Hippocampal formation (tissue), 2 donors: ENCODE measurements at places on chromosomes 16 and 17.

DNA sequence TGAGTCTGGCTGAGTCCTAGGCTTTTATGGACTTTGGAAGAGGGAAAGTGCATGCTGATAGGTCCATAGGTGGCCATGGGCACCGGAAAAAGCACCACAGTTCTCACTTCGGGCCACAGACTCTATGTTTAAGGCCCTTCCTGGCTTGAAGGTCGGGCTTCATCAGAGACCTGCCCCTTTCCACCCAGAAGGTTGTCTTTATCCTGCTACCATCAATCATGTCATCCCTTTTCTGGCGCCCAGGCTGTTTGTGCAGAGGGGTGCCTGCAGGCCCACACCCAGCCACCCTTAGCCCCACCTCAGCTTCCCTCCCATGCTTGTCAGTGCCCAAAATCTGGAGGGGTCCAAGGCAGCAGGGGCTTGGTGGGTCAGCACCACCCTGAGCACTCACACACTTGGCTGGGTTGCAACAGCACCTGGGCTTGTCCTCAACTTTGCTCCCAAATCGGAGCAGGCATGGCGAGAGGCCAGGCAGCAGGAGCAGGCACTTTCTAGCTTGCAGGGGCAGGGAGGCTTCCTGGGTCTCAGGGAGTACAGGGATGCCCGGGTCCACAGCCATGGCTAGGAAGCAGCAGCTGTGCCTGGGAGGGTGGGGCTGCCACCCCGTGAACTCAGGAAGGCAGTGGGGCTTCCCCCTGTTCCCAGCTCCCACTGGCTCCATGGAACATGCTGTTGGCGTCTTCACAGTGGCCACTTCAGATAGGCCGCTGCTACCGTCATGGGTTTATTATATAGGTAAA, 63.8 kb upstream of the TOM1L1 start:
- no peak for DNase-seq

- no peak for DNase-seq
These were observed 60.4 kb upstream of the MRC2 start for GRCh38 chr17:62566996-62567578.

- DNase-seq = no peak
These were observed 10.3 kb downstream of the CBLN1 start for GRCh38 chr16:49271363-49271762.

DNA sequence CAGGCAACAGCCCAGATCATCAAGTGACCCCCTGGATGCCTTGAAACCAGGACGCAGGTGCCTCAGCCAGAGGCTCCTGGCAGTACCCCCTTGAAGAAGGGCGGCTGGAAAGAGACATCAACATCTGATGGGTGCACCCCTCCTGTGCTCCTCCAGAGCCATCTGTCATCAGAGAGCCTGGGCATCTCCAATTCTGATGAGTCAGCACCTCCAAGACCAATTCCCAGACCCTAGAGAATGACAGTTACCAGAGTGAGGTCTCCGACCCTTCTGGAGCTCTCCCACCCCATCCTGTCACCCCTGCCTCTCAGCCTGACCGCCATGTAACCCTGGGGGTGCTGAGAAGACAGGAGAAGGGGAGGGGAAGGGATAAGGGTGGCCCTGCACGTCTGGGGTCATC, 433.7 kb downstream of the SOX9 start:
- DNase-seq = no peak

DNA sequence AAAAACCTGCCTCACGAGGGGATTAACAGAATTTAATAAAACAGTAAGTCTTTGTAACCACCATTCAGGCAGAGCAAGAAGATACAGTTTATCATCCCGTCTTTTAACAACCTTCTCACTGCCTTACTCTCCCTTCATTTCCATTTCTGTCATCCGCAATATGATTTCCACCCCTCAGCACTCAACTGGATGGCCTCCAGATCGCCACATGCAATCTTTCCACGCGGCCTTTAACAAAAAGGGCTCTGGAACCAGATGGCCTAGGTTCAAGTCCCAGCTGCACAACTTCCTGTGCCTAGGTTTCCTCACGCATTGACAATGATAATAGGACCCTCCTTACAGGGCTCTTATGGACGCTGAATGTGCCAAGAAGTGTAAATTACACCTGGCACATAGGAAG, 103.6 kb downstream of the GAS7 start:
- DNase-seq = no peak

DNA sequence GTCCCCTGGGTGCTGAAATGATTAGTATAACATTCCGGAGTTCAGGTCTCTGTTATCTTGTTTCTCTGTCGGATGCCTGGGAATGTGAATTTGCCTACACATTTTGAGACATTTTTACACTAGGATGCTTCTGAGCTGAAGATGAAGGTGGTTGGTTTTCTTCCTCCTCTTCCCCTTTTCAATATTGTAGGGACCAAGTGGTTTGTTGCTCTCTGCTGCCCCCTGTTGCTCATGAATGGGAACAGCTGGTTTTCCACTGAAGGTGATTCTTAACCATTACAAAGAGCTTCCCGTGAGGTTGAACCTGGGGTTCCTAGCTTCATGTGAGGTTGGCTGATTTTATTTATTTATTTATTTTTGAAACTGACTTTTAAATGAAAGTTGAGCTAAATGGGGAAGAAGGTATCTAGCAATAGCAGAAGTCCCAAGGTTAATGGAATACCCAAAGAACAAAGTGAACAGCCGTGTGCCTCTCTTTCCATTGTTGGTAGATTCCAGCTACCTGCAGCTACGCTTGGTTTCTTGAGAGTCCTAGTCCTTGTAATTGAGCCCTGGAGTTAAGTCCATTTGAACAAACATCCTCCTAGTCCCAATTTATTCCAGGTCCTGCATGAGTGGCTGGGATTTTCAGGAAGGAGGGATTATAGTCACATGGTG, 983.9 kb upstream of the EEF2KMT start:
- peak; percentile 14 for DNase-seq

DNA sequence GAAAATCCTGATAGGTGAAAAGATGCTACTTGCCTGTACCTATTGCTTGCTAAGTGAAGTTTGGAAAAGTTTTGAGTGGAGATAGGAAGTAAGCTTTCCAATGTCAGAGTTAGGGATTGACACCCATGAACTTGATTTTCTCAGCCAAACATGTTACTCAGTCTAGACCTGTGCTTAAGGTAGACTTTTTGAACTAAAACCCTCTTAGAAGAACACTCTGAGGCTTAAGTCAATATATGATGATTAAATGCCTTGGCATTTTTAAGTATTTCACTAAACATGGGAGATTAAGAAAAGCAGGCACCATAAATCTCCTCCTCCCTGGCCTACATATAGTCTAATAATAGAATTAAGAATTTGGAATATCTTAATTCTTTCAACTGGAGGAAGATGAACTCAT, 785.6 kb upstream of the SOX9 start:
- no peak for DNase-seq

DNA sequence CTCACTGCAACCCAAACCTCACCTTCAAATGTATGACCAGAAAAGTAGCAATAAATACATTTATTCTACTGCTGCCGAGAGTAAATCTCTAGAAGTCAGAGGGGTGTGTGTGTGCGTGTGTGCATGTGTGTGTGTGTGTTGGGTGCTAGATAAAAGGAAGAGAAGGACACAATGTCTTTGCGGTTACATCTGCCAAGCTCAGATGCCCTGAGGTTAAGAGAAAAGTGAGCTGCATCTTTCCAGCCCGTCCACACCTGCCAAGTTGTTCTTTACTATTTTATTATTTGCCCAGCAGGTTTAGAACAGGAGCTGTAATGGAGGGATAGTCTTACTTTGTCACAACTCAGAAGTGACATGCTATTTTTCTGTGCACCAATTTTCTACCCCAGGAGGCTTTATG, 54.5 kb upstream of the ANKFN1 start:
- no peak for DNase-seq

DNA sequence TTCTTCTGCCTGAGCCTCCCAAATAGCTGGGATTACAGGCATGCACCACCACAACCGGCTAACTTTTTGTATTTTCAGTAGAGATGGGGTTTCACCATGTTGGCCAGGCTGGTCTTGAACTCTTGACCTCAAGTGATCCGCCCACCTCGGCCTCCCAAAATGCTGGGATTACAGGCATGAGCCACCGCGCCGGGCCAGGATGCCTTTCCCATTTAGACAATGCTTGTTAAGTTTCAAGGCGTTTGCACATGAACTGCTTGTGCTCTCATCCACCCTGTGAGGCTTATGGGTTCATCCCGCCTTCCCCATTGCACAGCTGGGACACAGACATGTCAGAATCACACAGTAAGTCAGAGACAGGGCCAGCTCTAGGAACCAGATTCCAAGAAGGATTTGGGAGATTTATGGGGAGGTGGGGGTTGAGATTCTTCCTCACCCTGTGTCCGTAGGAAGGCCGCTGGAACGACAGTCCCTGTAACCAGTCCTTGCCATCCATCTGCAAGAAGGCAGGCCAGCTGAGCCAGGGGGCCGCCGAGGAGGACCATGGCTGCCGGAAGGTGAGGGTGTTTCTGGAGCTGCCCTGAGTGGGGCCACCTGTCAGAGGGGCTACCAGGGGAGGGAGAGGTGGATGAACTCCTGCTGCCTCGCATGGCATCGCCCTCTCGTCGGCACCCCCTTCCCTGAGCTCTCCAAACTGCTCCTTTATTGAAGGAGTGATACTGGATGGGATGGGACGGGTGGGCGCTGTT, 46.3 kb downstream of the MRC2 start:
- DNase-seq = no peak

GRCh38 chr17:64281962-64282752, 19.1 kb upstream of the TEX2 start:
- DNase-seq = peak; percentile 70

- DNase-seq = no peak
These were observed 29.0 kb downstream of the SRL start for GRCh38 chr16:4212934-4213296.

DNA sequence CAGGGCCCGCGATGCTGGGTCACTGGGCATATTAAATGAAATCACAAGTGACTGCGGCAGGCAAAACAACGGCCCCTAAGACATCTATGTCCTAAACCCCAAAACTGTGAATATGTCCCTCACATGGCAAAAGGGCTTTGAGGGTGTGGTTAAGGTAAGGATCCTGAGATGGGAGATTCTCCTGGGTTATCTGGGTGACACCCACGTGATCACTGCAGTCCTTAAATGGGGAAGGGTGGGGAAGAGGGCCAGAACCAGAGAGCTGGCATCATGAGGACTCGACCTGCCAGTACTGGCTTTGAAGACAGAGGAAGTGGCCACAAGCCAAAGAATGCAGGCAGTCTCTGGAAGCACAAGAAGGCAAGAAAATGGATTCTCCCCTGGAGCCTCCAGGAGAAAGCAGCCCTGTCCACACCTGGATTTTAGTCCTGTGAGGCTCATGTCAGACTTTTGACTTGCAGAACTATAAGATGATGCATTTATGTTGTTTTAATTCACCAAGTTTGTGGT, 12.5 kb downstream of the COTL1 start:
- no peak for DNase-seq
